ENCODE measurements at places on chromosomes 16 and 17.

- no peak for DNase-seq
These were observed 107.0 kb downstream of the CYLD start for GRCh38 chr16:50848755-50849514.

DNA sequence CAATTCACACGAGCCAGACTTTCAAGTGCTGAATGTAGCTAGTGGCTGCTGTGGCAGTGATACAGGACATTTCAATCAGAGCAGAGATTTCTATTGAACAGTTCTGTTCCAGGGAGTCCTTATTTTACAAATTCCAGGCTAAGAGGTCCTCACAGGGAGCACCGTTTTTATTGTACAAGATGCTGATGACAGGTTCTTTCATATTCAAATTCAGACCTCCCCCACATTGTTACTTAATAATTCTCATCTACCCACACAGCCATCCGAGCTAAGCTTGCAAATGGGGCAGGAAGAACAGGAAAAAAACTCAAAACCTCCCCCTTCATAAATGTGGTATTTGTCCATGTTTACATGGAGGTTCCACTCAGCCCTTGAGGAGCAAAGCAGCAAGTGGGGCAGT is 9.8 kb downstream of the GABARAPL2 start:
- no peak for DNase-seq

DNA sequence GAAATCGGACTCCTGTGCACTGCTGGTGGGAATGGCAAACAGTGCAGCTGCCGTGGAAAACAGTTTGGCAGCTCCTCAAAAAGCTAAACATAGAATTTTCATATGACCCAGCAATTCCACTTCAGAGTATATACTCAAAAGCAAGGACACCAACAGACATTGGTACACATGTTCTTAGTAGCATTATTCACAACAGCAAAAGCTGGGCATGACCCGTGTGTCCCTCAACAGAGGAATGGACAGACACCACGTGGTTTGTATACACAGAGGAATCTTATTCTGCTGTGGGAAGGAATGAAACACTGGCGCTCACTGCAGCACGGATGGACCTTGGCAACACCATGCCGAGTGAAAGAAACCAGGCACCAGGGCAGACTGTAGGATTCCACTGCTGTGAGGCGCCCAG is 16.0 kb downstream of the NPTX1 start:
- DNase-seq: no peak

DNA sequence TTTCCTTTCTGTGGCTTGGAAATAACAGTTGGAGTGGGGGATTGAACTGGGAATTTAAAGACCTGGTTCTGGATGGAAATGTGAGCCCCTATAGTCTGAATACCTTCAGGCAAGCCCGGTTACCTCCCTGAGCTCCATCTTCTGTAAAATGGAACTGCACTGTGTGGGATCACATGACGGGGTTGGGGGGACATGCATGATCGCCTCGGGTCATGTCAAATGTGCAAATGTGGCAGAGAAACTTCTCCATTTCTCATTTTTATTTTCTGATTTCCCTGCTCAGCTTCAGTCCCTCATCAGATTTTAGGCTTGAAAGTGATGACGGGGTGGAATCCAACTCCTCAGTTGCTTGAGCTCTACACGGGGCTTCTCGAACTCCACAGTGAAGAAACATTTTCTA is 1.5 kb downstream of the MT1B start:
- no peak for DNase-seq

DNA sequence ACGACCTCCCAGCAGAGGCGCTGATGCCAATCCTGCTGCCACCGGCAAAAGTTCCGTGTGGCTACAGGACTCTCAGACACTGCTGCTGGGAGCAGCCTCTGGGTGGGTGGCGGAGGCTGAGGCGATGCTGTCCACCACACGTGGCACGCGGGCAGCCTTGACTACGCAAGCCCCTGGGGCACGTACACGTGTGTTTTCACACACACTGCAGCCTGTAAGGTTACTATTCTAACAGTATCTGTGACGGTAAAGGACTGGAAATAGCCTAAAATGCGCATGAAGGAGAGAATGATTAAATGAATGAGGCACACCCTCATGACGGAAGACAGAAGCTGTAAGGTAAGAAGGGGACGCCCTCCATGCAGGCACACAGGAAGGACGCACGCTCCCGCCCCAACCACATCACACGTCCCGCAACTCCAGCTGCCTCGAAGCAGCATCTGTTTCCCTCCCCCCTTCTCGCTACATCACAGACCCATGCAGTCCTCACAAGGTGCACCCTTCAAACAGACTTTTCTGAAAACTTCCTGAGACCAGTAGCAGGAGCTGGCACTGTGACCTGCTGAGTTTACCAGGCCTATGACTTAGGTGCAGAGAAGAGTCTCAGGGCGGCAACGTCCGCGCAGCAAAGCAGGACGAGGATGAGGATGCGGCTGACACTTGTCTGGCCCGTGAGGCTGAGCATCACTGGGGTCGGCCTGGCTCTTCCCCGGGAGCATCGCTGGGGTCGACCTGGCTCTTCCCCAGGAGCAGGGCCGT is 28.7 kb upstream of the FASN start:
- no peak for DNase-seq

Data from NCI-H524 (cell line).